ENCODE measurements at places on chromosomes 2 and 18.
A peak's percentile ranks its signal among the peaks of the same experiment; 100 is the strongest.

DNA sequence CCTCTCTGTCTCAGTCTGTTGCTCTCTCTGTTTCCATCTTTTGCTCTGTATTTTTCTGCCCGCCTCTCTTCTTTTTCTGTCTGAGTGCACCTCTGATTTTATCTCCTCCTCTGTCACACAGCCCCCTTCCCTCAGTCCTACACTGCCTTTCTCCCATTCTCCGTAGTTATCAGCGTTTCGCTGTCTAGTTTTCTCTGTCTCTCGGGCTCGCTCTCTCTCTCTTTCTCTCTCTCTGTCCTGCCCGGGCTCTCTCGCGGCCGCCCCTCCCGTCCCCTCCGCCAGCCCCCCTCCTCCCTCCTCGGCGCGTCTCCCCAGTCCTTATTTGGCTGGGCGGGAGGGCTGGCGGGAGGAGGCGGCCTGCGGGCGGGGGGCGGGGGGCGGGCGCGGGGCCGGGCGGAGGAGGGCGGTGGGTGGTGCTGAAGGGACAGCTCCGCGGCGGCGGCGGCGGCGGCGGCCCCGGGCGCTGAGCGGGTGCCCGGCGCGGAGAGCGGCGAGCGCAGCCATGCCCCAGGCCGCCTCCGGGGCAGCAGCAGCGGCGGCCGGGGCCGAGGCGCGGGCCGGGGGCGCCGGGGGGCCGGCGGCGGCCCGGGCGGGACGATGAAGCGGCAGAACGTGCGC lies at the start of gene KCNK3:
Gene KCNK3, plus strand, starts transcription at position 444 of the 618 bp plus-strand sequence. Its CDS starts 154 bp downstream, at position 598.
- DNase-seq: peak; percentile 73

DNA sequence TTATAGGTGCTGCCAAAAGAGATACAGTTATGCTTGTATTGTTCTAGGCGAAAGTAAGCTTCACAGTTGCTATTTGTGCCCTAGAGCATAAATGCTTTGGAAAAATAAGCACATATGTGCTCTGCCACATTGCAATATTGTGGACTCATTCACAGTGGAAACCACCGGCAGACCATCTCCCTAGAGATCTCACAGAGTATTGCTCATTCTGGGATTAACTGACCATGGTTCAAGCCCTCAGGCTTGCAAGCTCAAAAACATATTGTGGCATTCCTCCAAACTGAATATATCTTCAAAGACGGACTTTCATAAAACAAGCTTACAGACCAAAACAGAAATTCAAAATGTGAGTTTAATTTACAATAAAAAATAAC lies 158.2 kb upstream of the CCDC150 start:
- DNase-seq: no peak

DNA sequence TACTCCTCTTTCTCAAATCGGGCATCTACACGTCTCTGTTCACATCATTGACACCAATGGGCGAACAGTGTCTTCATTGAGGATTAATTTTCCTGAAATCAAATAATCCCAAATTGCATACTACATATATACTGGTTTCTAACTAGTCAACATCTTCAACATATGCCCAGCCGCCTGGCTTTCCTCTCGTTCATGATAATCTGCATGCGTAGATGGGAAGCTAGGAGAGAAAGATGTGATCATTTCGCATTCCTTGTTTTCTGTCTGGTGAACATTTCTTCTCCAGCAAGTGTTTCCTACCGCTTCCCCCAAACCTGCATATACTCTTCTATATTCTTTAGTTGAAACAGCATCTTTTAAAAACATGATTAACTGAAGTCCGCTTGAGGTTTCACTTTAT lies 7.4 kb downstream of the TWIST2 start:
- DNase-seq: no peak

DNA sequence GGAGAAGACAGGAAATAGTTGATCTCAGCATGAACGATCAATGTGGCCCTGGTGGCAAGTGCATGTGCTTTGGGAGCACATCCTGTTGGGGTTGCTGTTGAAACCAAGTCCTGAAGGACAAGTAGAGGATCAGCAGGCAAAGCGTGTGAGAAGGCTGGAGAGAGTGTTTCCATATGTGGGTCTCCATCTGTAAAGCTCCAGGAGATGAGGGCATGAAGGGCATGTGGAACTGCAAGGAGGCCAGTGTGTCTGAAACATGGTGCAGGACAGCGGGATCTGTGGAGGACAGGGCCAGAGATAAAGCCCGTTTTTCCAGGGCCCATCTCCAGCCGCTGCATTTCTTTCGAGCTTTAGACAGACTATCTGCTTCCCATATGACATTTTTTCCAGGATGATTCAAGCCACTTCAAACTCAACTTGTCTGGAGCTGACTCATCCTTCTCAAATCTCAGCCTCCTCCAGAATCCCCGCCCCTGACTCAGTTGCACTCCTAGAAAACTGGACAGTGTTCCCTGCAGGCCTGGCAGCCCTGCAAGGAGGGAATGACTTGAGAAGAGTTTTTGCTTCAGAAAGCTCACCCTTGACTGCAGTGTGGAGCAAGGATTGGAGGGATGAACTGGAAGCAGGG lies 226.1 kb downstream of the VAPA start:
- DNase-seq: no peak

DNA sequence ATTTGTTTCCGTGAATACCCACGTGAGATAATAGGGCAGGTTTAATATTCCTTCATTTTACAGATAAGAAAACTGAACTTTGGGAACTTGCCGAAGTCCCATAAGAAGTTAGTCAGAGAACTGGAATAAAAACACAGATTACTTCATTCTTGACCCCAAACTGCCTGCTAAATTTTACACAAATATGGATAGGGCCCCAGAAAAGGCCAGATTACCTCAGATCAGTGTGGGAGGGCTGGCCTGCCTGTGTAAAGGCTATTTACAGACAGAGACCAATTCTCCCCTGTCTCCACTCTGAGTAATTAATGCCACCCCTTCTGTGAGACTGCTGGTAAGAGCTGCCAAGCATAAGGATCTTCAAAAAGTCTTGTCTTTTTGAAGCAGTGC lies 139.2 kb downstream of the MGAT5 start:
- DNase-seq: no peak

DNA sequence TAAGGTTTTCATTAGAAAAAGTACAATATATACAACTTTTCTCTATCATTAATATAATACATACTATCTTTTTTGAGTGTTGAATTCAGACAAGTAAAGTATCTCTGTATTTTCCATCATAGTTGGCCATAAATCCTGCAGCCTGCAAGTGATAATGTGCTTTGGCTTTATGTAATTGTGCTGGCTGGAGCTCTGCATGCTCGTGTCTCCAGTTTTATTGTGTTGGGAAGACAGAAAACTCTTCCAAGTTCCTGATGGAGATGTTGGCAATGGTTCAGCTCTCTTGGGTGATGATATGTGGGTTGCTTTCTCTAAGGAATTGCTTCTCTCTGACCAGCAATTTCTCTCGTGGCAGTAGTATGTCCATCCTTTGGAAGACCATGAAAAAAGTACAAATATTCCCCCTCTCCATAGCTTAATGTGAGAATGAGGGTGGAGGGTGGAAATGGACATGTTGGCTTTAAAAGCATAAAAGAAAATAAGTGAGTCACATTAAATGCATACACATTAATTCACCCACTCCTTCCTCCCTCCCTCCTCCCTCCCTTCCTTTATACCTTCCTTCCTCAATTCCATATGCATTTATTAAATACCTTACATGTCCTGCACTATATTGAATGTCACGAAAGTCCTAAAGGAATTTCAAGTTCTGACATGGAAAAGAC lies 344.2 kb downstream of the MTX2 start:
- DNase-seq: no peak

GRCh38 chr18:13618760-13619438 lies 107.5 kb downstream of the FAM210A start:
- DNase-seq: no peak

DNA sequence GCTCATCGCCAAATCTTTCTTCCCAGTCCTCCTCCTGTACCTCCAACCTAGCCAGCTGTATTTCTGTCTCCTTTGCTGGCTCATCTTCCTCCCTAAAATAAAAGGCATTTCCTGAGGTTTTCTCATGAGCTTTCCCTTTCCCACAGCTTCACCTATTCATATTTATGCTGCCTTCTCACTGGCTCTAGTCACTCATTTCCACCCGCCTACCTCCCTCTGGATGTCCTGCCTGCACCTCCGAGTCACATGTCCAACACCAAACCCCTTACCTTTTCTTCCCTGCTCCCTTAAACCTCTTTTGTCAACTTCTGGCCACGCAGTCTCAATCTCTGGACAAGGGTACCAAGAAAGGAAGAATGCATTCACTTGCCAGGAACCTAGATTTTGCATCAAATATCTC lies 2.8 kb downstream of the EIF2AK3 start:
- no peak for DNase-seq

GRCh38 chr2:181655519-181655918 lies 1.4 kb downstream of the CERKL start:
- no peak for DNase-seq

- DNase-seq: no peak
Measured at GRCh38 chr2:31065356-31065755, 72.9 kb downstream of the GALNT14 start.

- DNase-seq: no peak
Measured at GRCh38 chr2:203649176-203649814, 57.1 kb upstream of the CD28 start.

- no peak for DNase-seq
Measured at GRCh38 chr18:72316497-72316896, 227.6 kb downstream of the CBLN2 start.

DNA sequence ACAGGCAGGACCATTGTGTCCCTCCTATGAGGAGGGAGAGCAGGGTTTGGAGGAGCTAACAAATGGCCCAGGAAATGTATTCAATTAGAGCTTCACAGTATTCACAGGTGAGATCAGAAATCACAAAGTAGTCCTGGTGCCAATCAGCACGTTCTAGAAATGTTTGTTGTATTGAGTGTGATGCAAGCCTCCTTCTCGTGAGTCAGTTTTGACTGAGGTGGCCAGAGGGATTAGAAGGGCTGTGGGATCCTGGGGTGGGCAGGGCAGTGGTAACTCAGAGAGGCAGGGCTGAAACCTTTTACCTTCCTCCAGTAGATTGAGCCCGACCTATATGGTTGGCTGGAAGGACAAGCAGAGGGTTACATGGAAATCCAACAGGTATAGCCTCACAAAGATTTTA lies 95.0 kb downstream of the BOD1L2 start:
- no peak for DNase-seq

GRCh38 chr2:175461839-175462238 lies 280.3 kb upstream of the ATP5MC3 start:
- DNase-seq: no peak

- no peak for DNase-seq
Measured at GRCh38 chr2:100239486-100240210, 82.7 kb downstream of the LONRF2 start.

- DNase-seq: no peak
Measured at GRCh38 chr18:52334896-52335295, 5.1 kb upstream of the DCC start.

DNA sequence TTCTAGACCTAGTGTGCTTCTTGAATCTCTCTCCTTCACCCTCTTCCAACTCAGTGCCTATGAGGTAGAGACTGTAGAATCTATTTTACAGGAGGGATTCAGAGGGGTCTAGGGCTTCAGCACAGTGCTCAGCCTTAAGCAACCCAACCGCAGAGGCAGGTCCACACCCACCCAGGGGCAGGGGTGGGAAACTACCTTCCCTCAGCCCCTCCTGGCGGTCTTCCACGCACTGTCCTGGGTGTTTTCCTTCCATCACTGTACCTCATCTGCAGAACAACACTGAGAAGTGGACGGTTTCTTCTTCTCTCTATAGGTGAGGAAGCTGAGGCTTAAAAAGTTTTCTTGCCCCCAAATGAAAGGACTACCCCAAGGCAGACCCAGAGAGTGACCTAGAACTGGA lies 222.3 kb downstream of the ALK start:
- DNase-seq: no peak

- no peak for DNase-seq
Measured at GRCh38 chr2:61750624-61751023, 103.2 kb downstream of the FAM161A start.

- DNase-seq: no peak
Measured at GRCh38 chr2:159427048-159427447, 140.5 kb upstream of the WDSUB1 start.

GRCh38 chr2:85255813-85256594 lies 71.8 kb downstream of the TGOLN2 start:
- DNase-seq: peak; percentile 94

- no peak for DNase-seq
Measured at GRCh38 chr18:1438967-1439366, 534.3 kb downstream of the ADCYAP1 start.

DNA sequence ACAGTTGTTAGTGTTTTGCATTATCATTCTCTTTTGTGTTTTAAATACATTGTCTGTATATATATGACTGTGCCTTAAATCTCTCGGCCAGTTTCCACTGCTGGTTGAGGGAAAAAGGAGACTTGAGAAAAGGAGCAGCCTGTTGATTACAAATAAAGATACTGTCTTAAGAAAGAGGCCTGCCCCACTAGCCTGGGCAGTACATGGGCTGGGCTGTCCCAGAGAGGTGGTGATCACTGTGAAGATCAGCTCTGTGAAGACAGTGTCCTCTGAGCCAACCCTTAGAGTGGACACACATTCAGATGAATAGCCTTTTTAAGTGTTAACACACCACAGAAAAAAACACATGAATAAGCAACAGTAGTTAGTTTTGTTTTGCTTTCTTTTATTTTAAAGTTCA lies 10.0 kb upstream of the OTX1 start:
- no peak for DNase-seq

DNA sequence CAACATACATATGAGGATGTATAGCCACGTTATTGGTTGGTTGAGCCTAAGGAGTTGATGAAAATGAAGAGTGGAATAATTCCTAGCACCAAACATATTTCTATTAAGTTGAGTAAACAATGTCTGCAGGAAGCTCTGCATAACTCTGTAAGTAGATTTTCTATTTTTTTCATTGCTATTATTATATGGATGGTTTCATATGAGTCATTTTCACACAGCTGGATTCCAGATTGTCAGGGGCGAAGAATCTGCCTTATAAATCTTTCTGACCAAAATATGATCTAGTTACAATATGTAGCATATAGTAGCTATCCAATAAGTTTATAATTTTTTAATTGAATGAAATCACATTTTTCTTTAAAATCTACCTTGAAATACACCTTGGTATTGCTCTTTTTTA lies 468.0 kb upstream of the PKDCC start:
- DNase-seq: no peak

- DNase-seq: no peak
Measured at GRCh38 chr2:171009386-171009785, 80.3 kb downstream of the GORASP2 start.

GRCh38 chr18:26159353-26159752 lies 25.7 kb downstream of the PSMA8 start:
- no peak for DNase-seq

DNA sequence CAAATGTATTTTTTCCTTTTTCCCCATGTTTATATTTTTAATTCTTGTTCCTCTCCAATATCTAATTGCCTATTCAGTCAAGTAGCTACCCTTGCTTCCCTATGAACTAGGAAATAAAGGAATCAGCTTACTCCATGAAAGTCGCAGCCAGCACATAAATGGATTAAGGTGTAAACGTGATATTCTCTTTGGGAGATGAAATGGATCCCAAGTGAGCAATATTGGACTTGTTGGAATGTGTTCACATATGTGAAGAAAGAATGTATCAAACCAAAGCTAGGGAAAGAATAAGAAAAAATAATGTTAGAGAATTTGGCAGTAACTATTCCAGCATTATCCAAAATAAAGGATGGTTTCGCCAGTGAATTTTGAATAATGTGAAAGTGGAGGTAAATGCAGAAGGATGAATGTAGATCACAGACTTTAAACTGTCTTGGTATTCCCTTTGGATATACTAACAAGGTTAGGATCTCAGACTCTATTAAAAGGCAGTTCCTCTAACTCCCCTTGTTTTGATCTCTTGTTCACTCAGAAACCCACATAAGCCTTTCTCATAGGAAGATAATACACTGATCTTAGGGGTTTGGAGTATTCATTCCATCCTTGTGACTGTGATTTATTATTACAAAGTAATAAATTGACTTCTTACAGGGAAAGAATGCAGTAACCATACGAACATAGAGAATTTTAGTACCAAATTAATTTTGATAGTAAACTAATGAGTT lies 208.1 kb downstream of the BABAM2 start:
- no peak for DNase-seq

All from neuronal stem cell (in vitro differentiated cells).